Activated T-helper 1 cell treated with anti-CD3 and anti-CD28 coated beads, Interleukin-2, amount 50 U/mL, for 16 hours (primary cell): ENCODE measurements at places on chromosomes 5 and 9.

DNA sequence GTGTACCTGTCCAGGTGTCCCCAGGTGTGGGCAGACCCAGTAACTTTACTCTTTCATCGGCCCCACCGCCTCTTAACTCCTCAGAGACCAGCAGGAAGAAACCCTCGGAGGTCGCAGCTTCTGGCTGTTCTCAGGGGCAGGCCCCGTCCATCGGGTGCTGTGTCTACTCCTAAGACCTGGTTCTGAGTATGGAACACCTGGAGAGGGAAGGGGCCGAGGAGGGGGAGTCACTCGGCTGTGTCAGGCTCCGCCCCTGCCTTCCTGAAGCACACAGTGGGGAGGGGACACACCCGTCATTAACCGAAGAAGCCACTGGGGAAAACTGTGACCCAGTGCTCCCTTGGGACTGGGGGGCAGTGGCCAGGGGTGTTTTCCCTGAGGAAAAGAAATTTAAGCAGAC lies 22.3 kb downstream of the NTNG2 start:
- DNase-seq, result no peak

- no peak for DNase-seq
These were observed 1.2 kb upstream of the MEGF9 start for GRCh38 chr9:120715389-120715924.

DNA sequence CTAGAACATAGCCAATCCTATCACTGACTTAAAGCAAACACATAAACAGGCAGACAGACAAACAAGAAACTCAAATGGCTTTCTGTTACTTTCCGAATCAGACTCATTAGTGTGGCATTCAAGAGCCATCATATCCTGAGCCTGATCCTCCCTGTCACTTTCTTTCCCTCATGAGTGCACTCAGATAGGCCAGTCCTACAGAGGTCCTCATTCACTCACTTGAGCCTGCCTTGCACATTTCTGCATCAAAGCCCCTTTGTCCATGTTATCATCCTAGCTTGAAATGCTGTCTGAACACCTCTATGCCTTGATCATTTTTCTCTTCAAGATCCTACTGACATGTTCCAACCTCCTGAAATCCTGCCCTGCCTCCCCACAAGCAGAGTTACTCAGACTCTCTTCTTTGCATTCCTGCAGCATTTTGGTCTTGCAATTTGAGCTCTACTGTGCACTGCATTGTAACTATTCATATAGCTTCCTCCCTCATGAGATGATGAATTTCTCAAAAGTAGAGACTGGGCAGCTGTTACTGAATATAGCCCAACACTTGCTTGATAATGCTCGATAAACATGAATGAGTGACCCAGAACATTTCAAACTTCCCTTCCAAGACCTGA lies 126.9 kb downstream of the PALM2AKAP2 start:
- no peak for DNase-seq

DNA sequence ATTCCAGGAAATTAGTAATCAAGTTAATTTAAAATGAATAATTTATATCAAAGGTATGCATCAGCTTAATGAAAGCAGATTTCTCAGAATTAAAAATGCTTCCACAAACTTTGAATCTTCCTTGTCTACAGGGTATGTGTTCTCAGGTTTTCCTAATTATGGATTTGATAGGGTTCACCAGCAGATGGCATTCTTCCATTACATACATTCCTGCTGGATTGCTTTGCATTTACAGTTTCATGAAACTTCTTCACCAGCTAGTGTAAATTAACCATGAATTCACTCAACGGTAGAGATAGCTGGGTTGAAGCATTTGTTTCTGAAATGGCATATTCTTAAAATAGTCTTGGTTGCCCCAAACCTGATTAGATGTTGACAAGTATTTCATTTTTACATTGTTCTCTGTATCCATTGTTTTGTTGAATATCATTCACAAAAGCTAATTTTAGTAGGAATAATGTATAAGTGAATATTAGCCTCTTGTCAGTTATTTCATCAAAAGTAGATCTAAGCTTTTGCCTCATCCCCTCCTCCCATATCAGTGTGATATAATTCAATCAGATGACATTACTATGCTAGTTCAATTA lies 68.7 kb upstream of the WDR41 start:
- DNase-seq, result no peak

- DNase-seq, result no peak
These were observed 16.7 kb upstream of the KIF27 start for GRCh38 chr9:83937861-83938455.

DNA sequence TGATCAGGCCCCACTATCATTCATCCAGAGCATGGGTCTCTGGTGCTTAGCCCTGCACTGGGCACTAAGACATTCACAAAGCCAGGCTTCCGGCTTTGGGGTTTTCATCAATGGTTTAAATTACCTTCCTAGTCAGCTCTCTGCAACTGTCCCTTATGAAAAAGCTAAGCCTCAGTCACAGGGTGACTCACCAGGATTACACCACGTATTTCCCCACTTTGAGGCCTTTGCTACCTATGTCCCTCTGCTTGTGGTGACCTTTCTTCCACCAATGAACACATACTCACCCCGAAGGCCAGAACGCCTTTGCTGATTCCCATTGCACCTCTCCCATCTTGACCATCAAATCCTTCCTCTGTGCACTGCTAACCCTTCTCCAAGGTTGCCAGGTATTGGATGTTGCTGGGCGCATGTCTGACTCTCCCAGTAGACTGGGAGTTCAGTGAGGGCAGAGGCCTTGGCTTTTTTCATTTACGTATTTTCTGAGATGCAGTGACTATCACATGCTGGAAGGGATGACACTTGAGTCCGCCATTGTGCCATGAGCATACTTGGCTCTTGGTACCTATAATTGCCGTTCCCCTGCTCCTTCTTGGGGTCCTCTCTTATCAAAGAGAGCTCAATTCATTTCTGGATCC lies 58.7 kb upstream of the TNFSF8 start:
- no peak for DNase-seq

- DNase-seq, result no peak
These were observed 1309.2 kb upstream of the C9orf72 start for GRCh38 chr9:28882529-28882928.

DNA sequence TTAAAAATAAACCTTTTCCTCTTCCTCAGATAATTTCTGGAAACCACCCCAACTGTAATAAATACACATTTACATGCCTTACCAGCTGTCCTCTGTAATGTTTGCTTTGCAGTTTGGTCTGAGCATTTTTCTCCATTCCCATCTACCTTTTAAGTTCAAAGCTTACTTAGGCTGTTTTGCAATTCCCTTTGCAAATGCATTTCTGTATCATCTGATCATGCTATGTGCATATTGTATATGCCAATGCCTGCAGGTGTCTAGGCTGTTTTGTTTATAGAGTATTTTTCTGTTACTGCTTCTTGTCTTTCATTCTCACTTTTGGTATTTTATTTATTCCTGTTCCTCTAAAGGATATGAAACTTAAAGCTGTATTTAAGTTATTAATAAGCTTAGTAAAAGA lies 86.3 kb downstream of the SLC44A1 start:
- DNase-seq, result no peak

DNA sequence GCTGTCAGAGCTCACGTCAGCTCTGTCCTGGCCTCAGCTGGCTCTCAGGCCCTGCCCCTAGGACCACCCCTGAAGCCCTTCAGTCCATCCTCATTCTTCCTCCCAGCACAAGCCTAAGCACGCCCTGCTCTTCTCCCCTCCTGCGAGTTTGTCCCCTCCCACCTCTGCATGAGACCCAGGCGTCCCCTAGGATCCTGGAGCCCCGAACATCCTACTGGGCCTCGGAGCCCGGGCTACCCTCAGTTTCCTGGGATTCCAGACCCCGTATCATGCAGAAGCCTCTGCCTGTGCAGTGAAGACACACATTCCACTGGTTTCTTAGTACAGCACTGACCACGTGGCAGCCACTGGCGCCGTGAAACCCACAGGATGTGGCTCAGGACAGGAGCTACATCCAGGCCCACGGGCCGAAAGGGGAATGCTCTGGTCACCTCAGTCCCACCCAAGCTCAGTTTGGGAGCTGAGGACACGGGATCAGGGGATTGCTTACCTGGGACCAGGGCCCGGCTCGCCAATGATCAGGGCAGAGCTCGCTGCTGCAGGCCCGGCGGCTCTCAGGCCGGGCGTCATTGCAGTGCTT lies 64.2 kb downstream of the ZNF354C start:
- DNase-seq, result no peak

GRCh38 chr9:1014640-1015039 lies 35.5 kb upstream of the DMRT2 start:
- DNase-seq, result no peak

GRCh38 chr5:178227929-178228328 lies 4.7 kb downstream of the PHYKPL start:
- no peak for DNase-seq

GRCh38 chr9:69090140-69090750 lies 54.7 kb downstream of the FXN start:
- DNase-seq, result no peak

DNA sequence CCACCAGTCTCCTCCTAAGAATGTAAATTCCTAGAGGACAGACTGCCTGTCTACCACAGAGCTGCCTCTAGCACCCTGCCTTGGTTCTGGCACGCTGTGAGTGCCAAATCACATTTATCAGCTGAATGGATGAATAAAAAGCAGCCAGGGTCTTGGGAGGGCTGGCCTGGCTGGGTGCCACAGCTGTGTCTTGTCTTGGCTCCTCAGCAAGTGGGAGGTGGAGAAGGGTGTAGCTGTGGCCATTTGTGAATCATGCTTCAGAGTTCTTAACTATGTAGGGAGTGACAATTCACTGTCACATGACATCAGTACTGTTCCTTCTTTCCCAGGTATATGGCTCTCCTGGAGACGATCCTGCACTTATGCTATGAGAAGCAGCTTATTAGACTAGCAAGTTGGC lies 70.6 kb downstream of the DCP2 start:
- no peak for DNase-seq
